Naive thymus-derived CD8-positive, alpha-beta T cell (primary cell): ENCODE measurements at places on chromosomes 16 and 17. TPM values are rescaled to one million over a fixed set of nuclear protein-coding genes. Genes with fewer than 3 reads are reported as not detected.

- no peak for DNase-seq
- no peaks in the 10 kb centered on the region for H3K4me1 ChIP-seq
- H3K4me3 ChIP-seq, result no peak overlapping the region
- peaks cover 3% of the 10 kb centered on the region for H3K27me3 ChIP-seq
- no peak overlapping the region for H3K27ac ChIP-seq
Observed at GRCh38 chr16:20695024-20695423, 2.5 kb downstream of the ACSM1 start.

DNA sequence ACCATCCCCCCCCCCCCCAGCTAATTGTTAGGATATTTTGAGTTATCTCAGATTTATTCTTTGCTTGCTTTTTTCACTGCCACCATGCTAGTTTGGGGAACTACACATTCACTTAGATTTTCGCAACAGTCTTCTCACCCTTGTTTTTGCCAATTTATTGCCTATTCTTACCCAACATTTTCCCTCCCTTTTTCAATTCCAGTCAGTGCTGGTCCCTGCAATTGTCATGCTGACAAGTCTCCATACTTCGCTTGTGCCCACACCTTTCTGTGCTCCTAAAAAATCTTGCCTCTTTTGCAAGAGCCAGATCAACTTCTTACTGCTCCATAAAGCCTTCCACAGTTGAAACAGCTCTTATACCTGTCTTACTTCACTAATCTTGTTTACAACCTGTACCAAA, 16.3 kb downstream of the TNRC6A start:
- H3K4me1 ChIP-seq, result peaks cover 93% of the 10 kb centered on the region
- H3K36me3 ChIP-seq, result no peaks in the 10 kb centered on the region
- no peaks in the 10 kb centered on the region for H3K27me3 ChIP-seq
- no peak for DNase-seq

DNA sequence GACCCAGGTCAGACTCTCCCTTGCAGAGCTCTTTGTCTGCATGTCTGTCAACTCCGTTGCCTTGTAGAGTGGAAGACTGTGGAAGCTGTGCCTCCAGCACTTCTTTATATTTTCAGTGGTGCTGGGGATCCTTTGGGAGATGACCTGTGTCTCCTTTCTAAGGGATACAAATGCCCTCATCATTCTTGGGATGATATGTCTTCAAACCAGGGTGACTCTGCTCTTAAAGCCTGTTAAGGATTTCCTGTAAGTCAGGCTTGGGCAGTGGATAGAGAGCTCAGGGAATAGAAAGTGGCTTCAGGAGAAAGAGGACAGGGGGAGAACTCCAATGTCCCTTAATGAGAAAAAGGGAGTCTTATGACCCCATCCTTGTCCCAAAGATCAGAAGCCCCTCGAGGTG, 1.5 kb downstream of the HOXB3 start:
- no peak overlapping the region for H3K4me3 ChIP-seq
- peaks cover 45% of the 10 kb centered on the region for H3K4me1 ChIP-seq
- H3K27ac ChIP-seq, result no peak overlapping the region
- peaks cover 100% of the 10 kb centered on the region for H3K27me3 ChIP-seq
- DNase-seq, result no peak

GRCh38 chr16:50036426-50036825, 11.4 kb downstream of the CNEP1R1 start:
- no peak overlapping the region for H3K27ac ChIP-seq
- H3K4me3 ChIP-seq, result no peak overlapping the region
- H3K27me3 ChIP-seq, result no peaks in the 10 kb centered on the region
- H3K4me1 ChIP-seq, result peaks cover 14% of the 10 kb centered on the region
- peaks cover 60% of the 10 kb centered on the region for H3K36me3 ChIP-seq
- no peak for DNase-seq

DNA sequence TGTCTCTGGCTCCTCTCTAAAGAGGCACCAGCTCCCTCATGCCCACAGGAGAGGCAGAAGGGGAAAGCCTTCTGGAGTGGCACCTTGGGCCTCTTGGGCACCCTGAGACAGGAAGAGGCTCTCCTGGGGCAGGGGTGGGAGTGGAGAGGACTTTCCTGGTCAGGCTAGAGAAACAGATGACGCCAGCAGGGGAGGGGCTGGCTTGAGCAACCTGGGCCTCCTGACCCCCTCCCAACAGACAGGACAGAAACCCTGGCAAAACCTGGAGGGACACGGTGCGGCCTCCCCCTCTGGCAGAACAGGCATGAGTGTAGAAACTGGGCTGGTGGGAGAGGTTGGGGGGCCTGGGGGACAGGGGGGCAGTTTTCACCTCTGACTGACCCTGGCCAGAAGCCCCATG, 6.1 kb downstream of the SMIM5 start:
- no peaks in the 10 kb centered on the region for H3K27me3 ChIP-seq
- no peak overlapping the region for H3K4me3 ChIP-seq
- no peak overlapping the region for H3K27ac ChIP-seq
- H3K4me1 ChIP-seq, result no peaks in the 10 kb centered on the region

DNA sequence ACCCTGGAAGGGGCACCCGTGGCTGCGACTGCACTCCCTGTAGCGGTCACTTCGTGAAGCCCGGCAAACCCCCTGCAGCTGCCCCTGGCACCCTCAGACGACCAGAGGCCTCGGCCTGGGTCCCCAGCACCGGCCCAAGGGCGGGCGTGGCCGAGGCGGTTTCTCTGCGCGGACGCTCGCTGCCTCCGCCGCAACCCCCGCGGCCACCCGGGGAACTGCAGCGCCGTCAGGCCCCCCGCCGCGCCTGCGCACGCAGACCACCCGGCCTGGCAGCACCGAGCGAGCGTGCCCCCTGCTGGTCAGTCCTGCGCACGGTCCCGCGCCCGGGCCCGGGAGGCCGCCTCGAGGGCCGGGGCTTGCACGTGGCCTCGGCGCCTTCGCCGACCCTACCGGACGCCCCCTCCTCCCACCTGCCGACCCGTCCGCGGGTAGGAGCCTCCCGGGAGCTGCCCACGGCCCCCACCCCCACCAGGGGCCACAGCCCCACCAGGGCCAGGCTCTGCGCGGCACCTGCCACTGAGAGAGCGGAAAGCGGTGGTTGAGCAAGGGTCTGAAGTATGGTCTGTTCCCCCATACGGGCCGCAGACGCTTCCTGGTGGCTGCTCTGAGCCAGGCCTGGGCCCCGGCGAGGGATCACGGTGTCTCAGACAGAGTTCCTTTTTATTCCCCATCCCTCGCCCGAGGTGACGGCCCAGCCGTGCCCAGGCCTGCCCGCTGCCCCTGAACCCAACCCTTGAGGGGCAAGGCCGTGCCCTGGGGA, 11.5 kb upstream of the HS3ST6 start:
- H3K4me1 ChIP-seq, result peaks cover 2% of the 10 kb centered on the region
- no peaks in the 10 kb centered on the region for H3K27me3 ChIP-seq
- DNase-seq, result peak; percentile 93
- no peak overlapping the region for H3K27ac ChIP-seq
- peak overlapping the region; percentile 67 for H3K4me3 ChIP-seq
- H3K36me3 ChIP-seq, result no peaks in the 10 kb centered on the region

DNA sequence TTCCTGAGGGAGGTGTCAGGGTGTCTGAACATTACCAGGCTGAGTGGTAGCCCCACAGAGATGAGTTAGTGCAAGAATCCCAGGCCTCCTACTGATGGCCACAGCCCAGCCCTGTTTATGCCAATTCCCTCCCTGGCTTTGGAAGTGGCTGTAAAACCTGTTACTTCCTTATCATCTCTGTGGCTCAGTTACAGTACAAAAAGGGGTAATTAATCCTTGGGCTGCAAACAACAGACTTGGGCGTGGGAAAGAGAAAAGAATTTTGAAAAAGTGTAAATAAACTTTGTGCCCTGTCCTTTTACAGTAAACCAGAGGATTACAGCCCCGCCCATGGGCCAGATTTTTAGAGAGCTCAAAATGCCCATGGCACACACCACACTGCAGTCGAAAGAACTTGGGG, 73.1 kb upstream of the AXIN2 start:
- H3K4me1 ChIP-seq, result no peaks in the 10 kb centered on the region
- no peak for DNase-seq
- no peak overlapping the region for H3K27ac ChIP-seq
- no peak overlapping the region for H3K4me3 ChIP-seq
- no peaks in the 10 kb centered on the region for H3K36me3 ChIP-seq
- no peaks in the 10 kb centered on the region for H3K27me3 ChIP-seq

- no peaks in the 10 kb centered on the region for H3K27me3 ChIP-seq
- no peak for DNase-seq
- H3K36me3 ChIP-seq, result no peaks in the 10 kb centered on the region
Observed at GRCh38 chr16:89050119-89050867, 43.4 kb upstream of the ACSF3 start.

- no peaks in the 10 kb centered on the region for H3K36me3 ChIP-seq
- H3K4me1 ChIP-seq, result peaks cover 19% of the 10 kb centered on the region
- DNase-seq, result peak; percentile 33
- H3K4me3 ChIP-seq, result peak overlapping the region; percentile 75
- H3K27me3 ChIP-seq, result no peaks in the 10 kb centered on the region
- H3K27ac ChIP-seq, result peak overlapping the region; percentile 31
Observed at GRCh38 chr17:74369221-74369620, 1.9 kb downstream of the GPR142 start.

- H3K27ac ChIP-seq, result peak overlapping the region; percentile 95
- DNase-seq, result peak; percentile 65
- no peaks in the 10 kb centered on the region for H3K27me3 ChIP-seq
- peaks cover 77% of the 10 kb centered on the region for H3K4me1 ChIP-seq
- H3K4me3 ChIP-seq, result peak overlapping the region; percentile 96
- H3K36me3 ChIP-seq, result peaks cover 8% of the 10 kb centered on the region
Observed at GRCh38 chr17:56834380-56835263, 671 bp downstream of the DGKE start.

GRCh38 chr16:84421081-84421937, 53.0 kb downstream of the ATP2C2 start:
- H3K4me3 ChIP-seq, result no peak overlapping the region
- no peak overlapping the region for H3K27ac ChIP-seq
- peaks cover 26% of the 10 kb centered on the region for H3K27me3 ChIP-seq
- no peaks in the 10 kb centered on the region for H3K36me3 ChIP-seq
- no peaks in the 10 kb centered on the region for H3K4me1 ChIP-seq

DNA sequence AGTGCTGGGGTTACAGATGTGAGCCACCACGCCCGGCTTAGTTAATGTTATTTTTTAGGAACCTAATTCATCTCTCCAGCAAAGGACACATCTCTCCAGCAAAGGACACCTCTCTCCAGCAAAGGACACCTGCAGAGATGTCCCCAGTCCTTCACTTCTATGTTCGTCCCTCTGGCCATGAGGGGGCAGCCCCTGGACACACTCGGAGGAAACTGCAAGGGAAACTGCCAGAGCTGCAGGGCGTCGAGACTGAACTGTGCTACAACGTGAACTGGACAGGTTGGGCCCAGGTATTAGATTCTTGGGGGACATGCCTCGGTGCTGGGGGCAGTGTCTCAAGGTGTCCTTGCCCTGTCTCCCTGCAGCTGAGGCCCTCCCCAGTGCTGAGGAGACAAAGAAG, 4.7 kb downstream of the PFAS start:
- H3K4me3 ChIP-seq, result no peak overlapping the region
- no peaks in the 10 kb centered on the region for H3K27me3 ChIP-seq
- peaks cover 20% of the 10 kb centered on the region for H3K4me1 ChIP-seq
- H3K36me3 ChIP-seq, result peaks cover 43% of the 10 kb centered on the region
- no peak overlapping the region for H3K27ac ChIP-seq

DNA sequence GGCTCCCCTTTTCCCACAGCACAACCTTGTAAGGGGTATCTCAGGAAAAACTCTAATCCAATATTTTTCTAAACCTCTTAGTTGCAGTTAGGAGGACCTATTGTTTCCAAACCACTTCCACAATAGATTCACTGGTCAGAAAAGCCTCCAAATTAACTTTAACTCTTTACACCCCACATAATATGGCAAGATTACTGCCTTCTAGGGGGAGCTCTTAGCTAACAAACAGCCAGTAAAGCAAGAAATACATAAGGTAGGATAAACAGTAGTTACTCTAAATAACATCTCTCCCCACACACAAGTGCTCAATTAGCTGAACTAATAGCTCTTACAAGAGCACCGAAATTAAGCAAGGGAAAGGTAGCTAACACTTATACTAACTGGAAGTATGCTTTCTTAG, 192.1 kb upstream of the KIF2B start:
- H3K4me1 ChIP-seq, result no peaks in the 10 kb centered on the region
- no peaks in the 10 kb centered on the region for H3K36me3 ChIP-seq
- H3K4me3 ChIP-seq, result no peak overlapping the region
- DNase-seq, result no peak

The BRD7 gene
- polyA plus RNA-seq, result 62.6 TPM

The FAM20A gene
- polyA plus RNA-seq, result 0.20 TPM

The OR1F1 gene
- polyA plus RNA-seq, result not detected

The TP53TG3C gene
- not detected for polyA plus RNA-seq

The TBC1D3G gene
- not detected for polyA plus RNA-seq

The RAC3 gene
- polyA plus RNA-seq, result not detected
